ENCODE measurements at places on chromosomes 12 and 14.

DNA sequence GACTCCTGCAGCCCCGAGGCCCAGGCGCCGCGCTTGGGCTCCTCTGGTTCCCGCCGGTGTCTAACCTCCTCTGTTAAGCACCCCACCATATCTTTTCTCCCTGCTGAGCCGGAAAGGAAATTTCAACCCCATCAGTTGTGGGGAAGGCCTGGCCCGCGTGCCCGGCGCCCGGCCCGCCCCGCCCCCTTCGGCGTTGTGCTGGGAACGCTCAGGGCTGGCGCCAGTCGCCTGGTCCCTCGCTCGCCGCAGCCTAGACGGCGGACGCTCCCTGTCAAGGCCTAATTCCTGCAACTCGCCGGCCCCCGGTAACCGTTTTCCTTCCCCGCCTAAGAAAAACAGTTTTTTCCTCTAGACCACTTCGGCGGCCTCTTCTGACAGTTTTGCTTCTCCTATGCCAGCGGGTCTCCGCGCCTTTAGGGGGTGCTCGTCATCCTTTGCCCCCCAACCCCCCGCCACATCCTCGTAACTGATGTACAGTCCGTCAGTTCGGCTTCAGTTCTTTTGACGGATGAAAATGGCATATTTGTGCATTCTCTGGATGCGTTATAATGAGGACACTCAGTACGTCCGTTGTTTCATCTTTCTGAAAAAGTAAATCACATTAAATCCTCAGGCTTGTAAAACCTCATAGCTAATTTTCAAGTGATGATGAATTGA is 506 bp upstream of the NAP1L1 start:
- peak; percentile 78 for DNase-seq

DNA sequence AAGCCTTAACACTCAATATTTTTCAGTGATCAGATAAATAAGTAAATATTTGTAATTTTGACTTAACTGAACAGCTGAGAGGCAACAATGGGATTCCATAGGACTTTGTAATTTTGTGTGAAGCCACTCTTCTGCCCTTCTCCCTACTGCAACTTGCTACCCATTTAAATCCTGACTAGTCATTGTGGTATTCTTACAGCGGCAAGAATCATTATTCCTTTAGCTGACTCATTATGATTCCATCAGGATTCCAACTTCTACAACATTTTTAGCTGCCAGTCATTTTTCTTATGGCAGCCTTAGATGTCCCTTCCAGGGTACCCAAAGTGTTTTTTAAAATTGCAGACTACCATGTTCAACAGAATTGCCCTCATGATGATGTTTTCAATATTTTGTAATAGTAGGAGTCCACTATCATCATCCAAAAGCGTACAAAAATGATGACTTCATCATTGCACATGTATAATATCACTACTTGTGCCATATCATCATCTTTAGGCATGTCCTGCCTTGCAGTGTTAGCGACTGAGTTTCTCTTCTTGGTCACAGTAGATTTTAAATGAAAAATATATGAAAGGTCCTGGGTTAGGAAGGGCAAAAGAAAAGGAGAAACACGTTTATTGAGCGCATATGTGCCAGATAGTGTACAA is 5.1 kb upstream of the MAGOHB start:
- DNase-seq = no peak

DNA sequence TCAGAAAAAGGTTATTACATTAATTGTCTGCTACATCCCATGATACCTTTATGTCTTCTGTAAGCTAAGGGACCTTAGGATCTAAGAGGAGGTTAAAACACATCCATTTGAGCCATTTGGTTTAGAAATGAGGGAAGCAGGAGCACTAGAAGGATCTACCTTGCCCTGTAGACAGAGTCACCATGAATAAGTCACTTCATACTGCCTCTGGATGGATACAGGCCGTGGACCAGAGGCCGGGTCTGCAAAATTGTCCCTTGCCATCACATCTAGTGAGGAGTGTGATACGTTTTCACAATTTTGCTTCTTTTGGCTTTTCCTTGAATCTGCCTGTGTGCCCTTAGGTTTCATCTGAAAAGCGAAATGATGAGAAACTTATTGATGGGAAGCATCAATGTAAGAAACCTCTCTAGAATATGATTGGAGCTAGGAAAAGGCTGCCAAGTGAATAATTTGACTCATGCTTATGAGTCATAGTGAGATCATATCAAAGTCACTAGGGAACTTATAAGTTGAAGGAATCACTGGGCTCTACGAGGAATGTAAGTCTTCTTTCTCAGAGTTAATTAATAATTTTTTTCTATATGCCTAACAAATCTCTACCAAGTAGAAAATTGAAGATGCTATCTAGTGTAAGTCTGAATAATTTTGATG is 10.8 kb downstream of the GLRX5 start:
- DNase-seq = no peak

DNA sequence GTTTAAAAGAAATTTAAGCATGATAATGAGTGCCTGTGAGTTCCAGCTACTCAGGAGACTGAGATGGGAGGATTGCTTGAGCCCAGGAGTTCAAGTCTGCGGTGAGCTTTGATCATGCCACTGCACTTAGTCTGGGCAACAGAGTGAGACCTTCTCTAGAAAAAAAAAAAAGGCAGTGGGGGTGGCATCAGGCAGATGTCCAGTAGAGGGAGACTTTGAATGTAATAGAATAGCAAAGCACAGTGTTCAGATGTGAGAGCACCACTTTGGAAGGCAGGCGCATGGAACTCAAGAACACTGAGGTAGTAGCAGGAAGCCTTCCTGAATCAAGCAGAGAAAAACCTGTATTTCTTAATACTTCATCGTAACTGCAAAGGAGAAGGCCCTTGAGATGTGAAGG is 394.5 kb upstream of the GARIN6 start:
- peak; percentile 27 for DNase-seq

GRCh38 chr12:129902371-129903091 is 1.3 kb downstream of the TMEM132D start:
- DNase-seq = no peak

DNA sequence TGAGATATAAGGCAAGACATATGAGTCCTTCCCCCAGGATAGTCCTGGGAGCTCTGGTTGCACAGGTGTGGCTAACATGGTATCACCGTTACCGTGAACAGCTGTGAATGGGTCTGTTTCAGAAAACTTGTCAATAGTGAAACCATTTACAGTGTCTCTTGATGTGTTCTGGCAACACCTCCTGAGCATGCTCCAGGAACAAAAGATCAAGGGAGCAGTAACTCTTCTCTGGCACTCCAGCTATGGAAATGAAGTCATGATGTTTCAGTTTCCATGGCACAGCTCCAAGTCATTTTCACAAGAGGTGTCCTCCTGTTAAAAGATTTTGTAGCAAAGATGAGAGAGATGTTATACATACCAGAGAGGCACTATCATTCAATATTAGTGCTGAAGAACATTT is 253.7 kb downstream of the SNAPC1 start:
- DNase-seq = peak; percentile 94

- no peak for DNase-seq
These were observed 1.8 kb upstream of the SP1 start for GRCh38 chr12:53378222-53378621.

DNA sequence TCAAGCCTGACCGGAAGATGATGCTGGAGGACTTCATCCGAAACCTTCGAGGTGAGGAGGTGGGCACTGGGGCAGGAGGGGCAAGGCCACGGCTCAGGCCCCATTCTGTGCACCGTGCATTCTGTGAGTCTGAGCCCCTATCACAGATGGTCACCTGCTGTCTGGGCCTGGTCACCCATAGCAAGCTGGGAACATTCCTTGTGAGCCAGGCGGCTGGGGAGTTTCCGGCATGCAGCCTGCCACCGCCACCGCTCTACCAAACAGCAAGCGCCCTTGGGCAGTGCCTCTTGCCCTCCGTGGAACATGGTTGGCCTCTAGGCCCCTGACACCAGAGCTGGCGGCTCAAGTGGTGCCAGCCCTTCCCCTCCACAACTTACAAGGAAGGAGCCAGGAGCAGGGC is 56.3 kb downstream of the SLC6A12 start:
- DNase-seq = no peak

GRCh38 chr12:132006056-132006680 is 56.4 kb downstream of the EP400 start:
- no peak for DNase-seq

DNA sequence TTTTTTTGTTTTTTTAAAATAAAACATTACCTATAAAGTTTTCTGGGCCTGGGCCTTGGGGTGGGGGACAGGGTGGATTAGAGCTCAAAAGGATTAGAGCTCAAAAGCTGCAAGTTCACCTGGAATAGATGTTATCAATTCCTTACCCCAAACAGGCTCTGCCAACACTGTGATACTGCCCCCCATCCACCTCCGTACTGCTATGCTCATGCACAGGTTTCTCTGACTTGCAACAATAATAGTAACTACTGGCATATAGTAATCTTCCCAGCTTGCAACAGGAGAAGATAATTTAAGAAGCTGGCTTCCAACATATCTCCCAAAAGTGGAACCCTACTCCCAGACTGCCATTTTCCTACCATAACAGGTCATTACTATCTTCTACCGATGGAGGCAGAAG is 51.3 kb upstream of the SLCO1C1 start:
- no peak for DNase-seq

- DNase-seq = peak; percentile 18
These were observed 53.6 kb downstream of the BRMS1L start for GRCh38 chr14:35879654-35880249.

GRCh38 chr12:1619587-1619986 is 9.4 kb upstream of the WNT5B start:
- DNase-seq = no peak

GRCh38 chr14:63662776-63663175 is 21.1 kb upstream of the WDR89 start:
- no peak for DNase-seq

DNA sequence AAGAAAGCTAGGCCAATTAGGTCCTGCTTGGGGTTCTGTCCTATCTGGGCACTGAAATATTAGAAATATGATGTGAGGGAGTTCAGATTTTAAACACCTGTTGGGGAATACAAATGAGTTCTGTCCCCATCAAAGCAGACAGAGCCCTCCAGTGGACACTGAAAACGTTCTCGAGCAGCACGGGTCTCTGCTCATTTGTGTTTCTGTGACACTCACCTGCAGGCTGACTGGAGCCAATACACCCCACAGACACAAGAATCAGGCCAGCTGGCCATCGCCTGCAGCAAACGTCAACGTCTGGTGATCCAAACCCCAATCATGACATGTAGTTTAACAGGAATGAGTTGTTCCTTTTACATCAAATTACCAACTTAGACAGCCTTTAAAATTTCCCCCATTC is 493.4 kb upstream of the TMEM132C start:
- peak; percentile 25 for DNase-seq

GRCh38 chr12:8709124-8709830 is 11.5 kb downstream of the RIMKLB start:
- DNase-seq = no peak

- DNase-seq = no peak
These were observed 285.0 kb upstream of the GRIP1 start for GRCh38 chr12:66963901-66964300.

DNA sequence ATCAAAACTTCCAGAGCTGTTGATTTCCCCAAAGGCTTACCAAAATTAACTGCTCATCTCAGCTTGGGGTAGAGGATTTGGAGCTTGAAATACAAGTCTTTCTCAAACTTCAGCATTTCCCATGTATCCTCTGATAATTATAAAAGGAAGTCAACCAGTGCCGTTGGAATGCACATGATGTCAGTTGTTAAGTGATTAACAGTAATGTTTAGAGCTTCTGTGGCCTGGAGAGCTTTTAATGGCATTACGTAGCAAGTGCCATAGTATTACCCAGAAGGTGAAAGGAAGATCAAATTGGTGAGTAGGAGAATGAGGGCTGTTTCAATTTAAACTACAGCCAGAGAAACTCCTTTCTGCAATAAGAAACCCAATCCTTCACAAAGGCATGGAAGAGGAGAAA is 62.5 kb upstream of the PTPRR start:
- DNase-seq = no peak

Data from NCI-H2171 treated with DMSO at 0.1 percent for 48 hours (cell line).